ENCODE measurements at places on chromosomes 4 and X. TPM values are rescaled to one million over a fixed set of nuclear protein-coding genes. Genes with fewer than 3 reads are reported as not detected.

The RNF150 gene
- total RNA-seq, result not detected

The HSFX2 gene
- not detected for total RNA-seq

The FAM47E gene
- not detected for total RNA-seq

The SMIM9 gene
- not detected for total RNA-seq

GRCh38 chr4:151166636-151167035, 67.2 kb downstream of the RPS3A start:
- no peak for DNase-seq

DNA sequence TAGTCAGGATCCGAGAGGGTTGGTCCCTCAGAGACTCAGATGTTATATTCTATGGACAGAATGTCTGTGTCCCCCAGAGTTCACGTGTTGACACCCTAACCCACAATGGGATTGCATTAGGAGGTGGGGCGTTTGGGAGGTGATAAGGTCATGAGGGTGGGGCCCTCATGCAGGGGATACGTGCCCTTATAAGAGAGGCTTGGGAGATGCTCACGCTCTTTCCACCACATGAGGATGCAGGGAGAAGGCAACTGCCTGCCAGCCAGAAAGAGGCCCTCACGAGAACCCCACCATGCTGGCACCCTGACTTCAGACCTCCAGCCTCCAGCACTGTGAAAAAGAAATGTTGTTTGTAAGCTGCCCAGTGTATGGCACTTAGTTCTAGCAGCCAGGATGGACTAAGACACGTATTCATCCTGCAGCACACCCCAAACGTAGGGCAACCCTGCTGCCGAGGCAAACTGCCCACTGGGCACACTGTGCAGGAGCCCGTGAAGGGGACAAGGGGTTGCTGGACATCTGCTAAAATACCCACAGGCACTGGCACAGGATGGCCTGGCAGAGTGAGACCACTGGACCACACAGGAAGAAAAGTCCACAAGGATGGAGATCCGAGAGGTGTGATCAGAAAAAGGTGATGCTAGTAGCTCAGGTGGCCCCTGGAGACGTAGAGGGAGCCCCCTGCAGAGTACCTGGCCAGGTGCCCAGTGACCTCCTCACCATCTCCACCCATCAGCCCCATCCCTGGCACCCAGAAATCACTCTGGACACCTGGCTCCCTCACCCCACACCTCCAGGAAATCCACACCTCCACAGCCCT, 62.7 kb downstream of the HTRA3 start:
- no peak for DNase-seq

Measured in activated naive CD4-positive, alpha-beta T cell treated with anti-CD3 and anti-CD28 coated beads, Interleukin-2, amount 50 U/mL, for 72 hours (primary cell).